CD4-positive, alpha-beta T cell (primary cell): ENCODE measurements at places on chromosomes 2 and 18.

GRCh38 chr2:201433394-201433995, 17.8 kb downstream of the TRAK2 start:
- no peak for DNase-seq

- DNase-seq = no peak
Measured at GRCh38 chr2:43984533-43984932, 11.3 kb downstream of the LRPPRC start.

DNA sequence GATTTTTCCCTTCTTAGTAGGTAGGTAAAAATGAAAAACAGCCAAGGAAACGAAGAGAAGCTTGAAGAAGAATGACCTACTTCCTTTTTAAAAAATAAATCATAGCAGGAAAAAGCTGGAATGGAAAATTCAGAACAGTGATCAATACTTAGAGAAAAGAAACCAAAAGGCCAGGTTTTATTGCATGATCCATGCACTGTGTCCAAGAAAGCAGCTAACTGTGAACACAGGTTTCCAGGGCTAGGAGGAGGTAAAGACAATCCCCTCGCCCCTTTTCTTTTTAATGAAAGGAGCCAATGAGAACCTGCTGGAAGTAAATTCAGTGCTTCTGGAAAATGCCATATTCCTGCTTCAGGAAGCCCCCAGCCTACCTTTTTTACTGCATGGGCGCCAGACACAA, 47.2 kb downstream of the BOD1L2 start:
- no peak for DNase-seq

- DNase-seq = no peak
Measured at GRCh38 chr2:159208438-159208837, 78.1 kb downstream of the WDSUB1 start.

DNA sequence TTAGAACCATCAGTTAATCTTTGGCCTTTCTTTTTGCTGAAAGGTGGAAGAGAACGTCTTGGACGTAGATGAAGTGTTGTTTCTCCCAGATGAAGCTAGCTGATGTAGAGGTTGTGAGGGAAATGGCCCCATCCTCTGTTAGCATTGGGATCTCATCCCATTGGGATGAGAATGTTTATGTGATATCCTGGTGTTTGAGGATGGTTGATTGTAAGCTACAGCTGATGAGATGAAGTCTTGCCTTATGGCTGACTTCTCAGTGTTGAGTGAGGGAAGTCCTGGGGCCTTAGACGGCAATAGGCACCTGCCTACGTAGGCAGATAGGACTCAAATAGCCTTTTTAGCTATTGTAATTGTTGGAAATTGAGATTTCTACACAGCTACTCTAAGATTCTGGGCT, 211.3 kb downstream of the MYCN start:
- no peak for DNase-seq

- no peak for DNase-seq
Measured at GRCh38 chr18:30674596-30674995, 367.9 kb downstream of the DSC3 start.

DNA sequence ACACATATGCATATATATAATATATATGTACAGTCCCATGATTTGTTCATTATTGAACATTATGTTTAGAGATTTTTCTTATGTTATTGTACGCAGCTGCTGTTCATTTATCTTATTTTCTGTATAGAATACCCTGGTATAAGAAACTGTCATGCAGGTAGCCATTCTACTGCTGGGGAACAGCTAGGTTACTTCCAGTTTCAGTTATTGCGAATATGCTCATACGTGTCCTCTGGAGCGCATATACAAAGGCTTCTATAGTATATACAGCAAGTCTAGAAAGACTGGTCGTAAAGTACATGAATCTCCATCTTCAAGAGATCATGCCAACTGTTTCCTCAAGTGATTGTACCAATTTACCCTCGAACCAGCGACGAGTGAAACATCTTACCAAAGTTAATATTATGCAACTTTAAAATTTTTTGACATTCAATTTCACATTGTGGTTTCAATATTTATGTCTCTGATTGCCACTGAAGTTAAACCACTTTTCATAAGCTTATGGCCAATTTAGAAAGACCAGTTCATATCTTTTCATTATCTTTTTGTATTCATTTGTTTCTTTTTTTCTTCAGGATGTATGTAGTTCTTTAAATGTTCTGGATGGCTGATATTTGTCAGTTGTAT, 53.5 kb downstream of the RDH14 start:
- no peak for DNase-seq
